ENCODE measurements at places on chromosomes 3 and 15.
A peak's percentile ranks its signal among the peaks of the same experiment; 100 is the strongest.

DNA sequence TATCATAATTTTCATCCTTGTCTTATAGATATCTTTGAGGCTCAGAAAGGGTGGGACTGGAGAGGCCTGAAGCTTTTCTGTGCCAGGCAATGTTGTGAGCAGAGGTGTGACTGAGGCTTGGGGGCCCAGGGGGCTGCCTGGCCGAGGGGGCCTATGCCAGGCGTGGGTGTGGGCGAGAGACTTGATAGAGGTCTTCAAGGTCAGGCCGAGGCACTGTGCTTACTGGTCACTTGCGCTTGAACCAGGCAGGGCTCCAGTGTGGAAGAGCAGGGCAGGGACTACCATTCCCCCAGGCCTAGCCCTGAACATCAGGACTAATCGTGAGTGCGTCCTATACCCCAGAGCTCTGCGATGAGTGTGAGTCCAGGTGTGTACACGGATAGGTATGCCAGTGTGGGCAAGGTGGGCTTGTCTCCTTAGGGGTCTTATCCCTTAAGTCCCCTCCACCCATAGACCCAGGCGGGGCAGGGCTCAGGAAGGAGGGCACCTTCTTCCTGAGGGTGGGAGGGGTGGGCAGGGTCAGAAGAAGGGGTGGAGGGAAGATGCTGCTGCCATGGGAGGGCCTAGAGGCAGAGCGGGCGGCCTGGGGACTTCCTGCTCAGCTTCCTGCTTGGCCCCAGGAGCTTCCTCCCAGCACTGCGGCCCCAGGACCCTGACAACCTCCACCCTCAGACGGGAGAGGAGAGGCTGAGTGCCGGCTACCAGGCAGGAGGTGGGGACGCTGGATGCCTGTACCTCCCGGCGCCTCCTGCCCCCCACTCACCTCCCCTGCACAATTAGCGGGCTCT, 84.7 kb downstream of the LINGO1 start:
- no peak for DNase-seq

- DNase-seq, result no peak
Observed at GRCh38 chr3:143830786-143831185, 17.5 kb downstream of the SLC9A9 start.

- DNase-seq, result no peak
Observed at GRCh38 chr3:33994568-33994967, 196.1 kb downstream of the PDCD6IP start.

DNA sequence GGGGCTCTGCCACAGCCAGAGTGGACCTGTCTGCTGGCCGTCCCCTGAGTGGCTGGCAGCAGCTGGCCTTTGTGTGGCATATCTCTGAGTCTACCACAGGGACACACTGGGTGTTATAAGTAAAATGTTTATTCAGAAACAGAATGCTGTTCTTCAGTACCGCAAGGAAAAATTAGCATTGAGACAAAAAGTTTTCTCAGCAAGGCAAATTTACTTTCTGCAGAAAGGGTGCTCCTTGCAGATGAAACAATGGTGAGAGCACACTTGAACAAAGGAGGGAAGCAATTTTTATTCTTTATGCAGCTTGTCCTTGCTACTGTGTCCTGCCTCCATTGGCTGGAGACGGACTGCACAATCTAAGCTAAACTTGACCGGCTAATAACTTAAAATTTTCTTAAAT, 4.0 kb downstream of the TMEM89 start:
- DNase-seq, result no peak

DNA sequence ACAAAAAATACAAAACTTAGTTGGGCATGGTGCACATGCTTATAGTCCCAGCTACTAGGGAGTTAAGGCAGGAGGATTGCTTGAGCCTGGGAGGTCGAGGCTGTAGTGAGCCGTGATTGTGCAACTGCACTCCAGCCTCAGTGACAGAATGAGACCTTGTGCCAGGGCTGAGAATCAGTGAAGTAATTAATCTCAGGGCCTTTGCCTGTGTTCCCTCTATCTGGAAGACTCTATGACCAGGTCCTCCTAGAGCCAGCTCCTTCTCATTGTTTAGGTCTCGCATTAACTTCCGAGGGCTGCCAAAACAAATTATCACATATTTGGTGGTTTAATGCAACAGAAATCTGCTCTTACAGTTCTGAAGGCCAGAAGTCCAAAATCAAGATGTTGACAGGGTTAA, 41.4 kb upstream of the FLNB start:
- DNase-seq, result no peak

- DNase-seq, result no peak
Observed at GRCh38 chr3:4149296-4149695, 153.9 kb upstream of the SETMAR start.

DNA sequence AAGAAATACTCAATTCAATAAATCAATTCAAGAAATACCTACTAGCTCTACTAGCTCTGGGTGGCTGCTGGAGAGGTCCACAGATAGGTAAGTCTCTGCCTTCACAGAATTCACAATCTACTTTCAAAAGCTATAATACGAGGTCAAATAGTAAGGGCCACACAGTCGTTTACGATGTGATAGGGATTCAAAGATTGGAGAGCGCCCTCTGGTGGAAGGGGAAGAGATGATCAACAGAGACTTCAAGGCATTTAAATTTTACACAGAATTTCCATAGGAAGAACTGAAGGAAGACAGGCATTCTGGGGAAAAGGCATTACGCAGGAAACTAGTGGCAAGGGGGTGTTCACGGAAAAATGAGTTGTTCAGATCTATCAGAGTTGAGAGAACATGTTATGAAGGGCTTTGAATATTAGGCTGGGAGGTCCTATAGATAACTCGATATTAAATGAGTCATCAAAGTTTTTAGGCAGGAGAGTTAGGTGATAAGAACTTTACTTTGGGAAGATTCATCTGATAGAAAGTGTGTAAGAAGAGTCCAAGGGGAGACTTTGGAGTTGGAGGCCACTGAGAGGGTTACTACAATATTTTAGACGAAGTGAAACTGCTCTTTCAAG, 128.8 kb downstream of the FRMD5 start:
- DNase-seq, result peak; percentile 11

GRCh38 chr15:65626856-65627255, 5.1 kb downstream of the SLC24A1 start:
- no peak for DNase-seq

GRCh38 chr3:60555686-60556354, 695.4 kb downstream of the FHIT start:
- DNase-seq, result no peak

All from NCI-H345 (cell line).